ENCODE measurements at places on chromosomes 2 and 18. TPM values are rescaled to one million over a fixed set of nuclear protein-coding genes. Genes with fewer than 3 reads are reported as not detected.

Gene DNAH7
- 2.6 TPM for total RNA-seq

Gene NGEF
- 1.4 TPM for total RNA-seq

Gene KRTCAP3
- total RNA-seq = 4.6 TPM

Gene IL18RAP
- not detected for total RNA-seq

Gene RAB6C
- total RNA-seq = 1.4 TPM

DNA sequence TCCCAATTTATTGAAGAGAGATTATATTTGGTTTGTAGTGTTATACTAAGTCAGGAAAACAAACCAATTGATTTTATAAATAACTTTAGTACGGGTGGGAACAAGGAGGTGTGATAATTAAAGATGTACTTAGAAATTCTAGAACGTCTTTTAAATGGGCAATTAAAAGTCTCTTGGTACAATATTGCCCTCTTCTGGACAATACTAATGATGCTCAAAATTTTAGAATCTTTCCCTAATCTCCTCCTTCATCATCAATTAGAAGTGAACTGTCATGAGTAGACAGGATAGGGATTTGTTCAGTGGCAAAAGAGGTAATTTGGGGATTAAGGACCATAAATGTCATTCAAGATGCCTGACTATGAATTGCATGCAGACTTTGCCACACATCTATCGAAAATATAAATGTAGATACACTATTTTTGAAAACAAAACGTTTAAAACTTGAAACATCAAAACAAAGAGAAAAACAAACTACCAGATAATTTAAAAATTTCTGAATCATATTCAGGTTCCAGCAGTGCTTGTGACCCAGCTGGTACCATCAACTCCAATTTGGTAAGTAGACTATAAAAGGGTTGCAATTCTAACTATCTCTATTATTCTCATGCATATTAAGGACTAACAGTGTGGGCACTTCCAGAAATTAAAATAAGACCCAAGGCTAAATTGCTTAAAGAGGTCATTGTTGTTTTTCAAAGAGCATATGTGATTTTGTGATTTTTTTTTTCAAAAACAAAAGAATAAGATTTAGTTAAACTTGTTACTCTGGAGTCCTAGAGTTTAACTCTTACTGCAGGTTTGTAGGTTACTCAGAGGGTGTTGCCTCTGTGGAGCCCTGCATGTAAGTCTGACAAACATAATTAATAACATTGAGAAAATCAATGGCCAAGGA lies 123.5 kb downstream of the LAMA3 start:
- DNase-seq = no peak

GRCh38 chr2:29295845-29296244 lies 180.6 kb downstream of the CLIP4 start:
- peak; percentile 23 for DNase-seq

- DNase-seq = no peak
Measured at GRCh38 chr18:68426731-68427315, 288.1 kb downstream of the TMX3 start.

DNA sequence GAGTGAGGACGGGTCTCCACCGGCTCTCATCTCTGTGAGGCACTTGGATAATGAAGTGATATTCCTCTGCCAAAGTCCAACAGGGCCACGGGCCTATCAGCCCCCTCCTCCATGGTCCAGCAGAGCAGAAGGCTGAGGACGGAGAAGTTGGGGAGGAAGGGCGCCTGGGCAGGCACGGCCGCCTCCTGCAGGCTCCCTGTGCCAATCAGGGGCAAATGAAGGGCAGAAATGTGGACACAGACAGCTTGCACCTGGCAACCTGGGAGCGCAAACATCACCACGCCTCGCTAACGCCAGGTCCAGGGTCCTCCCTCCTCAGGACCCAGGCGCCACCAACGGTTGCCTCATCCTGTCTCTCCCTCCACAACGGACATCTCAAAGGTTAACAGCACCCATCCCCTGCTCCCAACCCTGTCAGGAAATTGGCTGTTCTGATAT lies 24.3 kb downstream of the SMAD7 start:
- no peak for DNase-seq

DNA sequence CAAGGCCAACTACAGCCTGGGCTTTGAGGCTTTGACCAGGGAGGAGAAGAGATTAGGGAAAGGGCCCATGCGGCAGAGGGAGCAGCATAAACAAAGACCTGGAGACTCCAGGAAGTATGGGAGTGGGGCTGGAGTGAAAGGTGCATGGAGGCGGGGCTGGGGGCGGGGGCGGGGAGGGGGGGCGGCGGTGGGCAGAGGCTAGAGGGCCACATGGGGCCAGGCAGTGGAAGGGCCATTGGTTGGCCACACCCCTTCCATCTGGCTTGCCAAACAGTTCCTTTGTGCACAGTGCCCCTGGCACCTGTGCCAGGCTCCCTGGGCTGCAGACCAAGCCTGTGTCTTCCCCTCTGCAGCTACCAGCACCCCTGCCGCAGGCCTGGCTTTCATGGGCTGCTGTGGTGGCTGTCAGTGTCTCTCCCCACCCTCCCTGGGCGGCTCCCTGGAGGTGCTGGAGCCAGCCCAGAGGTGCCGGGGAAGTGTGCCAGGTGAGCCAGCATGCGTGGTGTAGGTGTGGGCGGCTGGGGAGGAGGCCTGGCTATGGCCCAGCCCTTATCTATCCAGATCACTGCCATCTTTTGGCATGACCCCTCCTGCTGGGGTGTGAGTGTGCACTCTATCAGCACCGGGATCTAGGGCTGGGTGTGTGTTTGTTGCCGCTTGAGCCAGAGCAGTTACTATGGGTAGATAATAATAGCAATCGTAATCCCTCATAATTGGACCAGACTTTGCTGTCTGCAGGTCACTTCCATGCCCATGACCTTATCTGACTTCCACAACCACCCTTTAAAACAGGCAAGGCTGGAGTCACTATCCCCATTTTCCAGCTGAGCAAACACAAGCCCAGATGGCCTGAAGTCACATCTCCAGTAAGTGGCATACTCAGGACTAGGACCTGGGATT lies 30.5 kb downstream of the DNMT3A start:
- no peak for DNase-seq

GRCh38 chr18:21203126-21203525 lies 38.9 kb upstream of the GREB1L start:
- DNase-seq = no peak

DNA sequence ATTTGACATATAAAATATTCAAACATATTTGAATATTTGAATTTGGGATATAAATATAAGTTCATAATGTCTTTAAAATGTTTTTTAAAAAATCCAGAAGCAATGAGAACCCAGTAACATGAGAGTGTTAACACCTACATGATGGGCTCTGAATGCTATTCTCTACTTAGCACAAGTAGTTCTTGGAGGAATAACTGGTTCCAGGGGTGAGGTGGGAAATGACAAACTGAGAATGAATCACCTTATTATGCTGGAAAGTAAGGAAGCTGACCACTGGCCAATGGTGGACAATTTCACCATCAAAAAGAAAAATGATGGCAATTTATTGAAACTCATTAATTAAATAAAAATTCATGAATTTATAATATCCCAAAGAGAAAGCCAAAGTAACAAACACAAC lies 79.6 kb upstream of the NABP1 start:
- DNase-seq = no peak

GRCh38 chr18:6221602-6222014 lies 193.1 kb downstream of the L3MBTL4 start:
- DNase-seq = no peak

DNA sequence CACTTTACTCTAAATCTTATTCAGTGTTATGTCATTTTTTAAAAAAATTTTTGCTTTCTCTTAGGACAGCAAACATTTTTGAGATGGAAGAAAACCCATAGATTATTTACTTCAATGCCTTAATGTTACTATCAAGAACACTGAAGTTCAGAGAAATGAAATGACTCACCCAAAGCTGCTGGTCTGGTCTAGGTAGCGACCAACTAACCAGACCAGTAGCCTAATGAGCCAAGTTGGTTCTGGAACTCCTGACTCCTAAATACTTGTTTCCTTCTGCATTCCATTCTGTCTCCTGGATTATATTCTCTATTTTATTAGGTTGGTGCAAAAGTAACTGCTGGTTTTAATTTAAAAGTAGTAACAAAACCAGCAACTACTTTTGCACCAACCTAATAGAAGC lies 35.4 kb downstream of the SLC8A1 start:
- no peak for DNase-seq

GRCh38 chr2:121287956-121288355 lies 3.0 kb upstream of the TFCP2L1 start:
- no peak for DNase-seq
